ENCODE measurements at places on chromosomes 13 and 19. TPM values are rescaled to one million over a fixed set of nuclear protein-coding genes. Genes with fewer than 3 reads are reported as not detected.

- DNase-seq = peak; percentile 59
Observed at GRCh38 chr13:23753458-23753857, 135.7 kb downstream of the MIPEP start.

Gene MAST1
- total RNA-seq = 0.92 TPM

Gene MBD3L1
- not detected for total RNA-seq

DNA sequence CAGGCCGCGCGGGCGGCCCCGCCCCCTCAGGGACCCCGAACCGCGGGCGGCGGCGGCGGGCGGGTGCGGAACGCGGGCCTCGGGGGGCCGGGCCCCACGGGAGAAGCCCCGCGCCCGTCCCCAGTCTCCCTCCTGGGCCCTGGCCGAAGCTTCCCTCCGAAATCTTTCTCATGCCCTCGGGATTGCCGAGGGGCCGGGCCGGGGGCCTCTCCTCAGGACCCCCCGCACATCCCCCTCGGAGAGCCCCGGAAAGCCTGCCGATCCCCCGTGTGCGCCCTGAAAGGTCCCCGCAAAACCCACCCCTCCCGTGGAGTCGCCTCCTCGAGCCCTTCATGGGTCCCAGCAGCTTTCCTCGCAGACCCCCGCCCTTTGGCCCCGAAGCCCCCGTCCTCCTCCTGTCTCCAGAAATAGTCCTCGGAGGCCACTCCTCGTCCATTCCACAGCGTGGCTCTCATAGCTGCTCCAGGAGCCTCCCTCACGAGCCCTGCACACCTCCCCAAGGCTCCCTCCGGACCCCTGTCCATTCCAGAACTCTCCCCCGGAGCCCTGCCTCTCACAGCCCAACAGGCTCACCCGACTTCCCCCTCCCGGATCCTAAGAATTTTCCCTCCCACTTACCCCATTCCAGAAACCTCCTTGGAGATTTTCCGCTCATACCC lies 555 bp downstream of the SAMD4B start:
- peak; percentile 37 for DNase-seq

DNA sequence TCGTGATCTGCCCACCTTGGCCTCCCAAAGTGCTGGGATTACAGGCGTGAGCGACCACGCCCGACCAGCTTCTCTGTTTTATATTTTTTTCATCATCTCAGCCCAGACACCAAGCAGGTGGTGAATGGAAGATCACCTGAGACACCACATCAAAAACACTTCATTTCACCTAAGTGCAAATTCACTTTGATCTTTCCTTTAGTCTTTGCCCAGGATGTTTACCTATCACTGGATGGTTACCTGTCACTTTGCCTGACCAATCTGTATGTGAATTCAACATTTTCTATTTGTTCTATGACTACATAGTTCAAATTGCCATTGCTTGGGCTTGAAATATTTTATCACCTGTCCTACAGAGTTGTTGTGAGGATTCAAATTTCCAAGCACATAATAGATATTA lies 65.7 kb downstream of the PAN3 start:
- DNase-seq = no peak

Gene UQCR11
- total RNA-seq = 49.0 TPM

Gene CYP4F8
- total RNA-seq = not detected

DNA sequence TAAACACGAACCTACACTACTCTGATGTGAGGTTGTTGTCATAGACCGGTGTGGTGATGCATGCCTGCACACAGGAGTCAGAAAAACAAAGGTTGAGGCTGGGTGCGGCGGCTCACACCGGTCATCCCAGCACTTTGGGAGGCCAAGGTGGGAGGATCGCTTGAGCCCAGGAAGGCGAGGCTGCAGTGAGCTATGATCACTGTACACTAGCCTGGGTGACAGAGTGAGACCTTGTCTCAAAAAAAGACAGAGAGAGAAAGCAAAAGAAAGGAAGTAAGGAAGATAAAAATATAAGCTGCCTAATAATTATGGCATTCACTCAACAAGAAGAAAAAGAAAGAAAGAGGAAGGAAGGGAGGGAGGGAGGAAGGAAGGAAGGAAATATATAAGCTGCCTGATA lies 9.3 kb downstream of the GP6 start:
- no peak for DNase-seq
